Heart left ventricle (tissue), 16 donors: ENCODE measurements at places on chromosomes 4 and X. TPM values are rescaled to one million over a fixed set of nuclear protein-coding genes. Genes with fewer than 3 reads are reported as not detected.

AFF2 gene
- 0.01 TPM for polyA plus RNA-seq

CXCL10 gene
- polyA plus RNA-seq, result 0.34 TPM

MAGEA10 gene
- polyA plus RNA-seq, result not detected

FAM3A gene
- polyA plus RNA-seq, result 72.2 TPM

HSFX2 gene
- polyA plus RNA-seq, result 0.57 TPM

FGFBP2 gene
- 1.4 TPM for polyA plus RNA-seq

PAGE4 gene
- polyA plus RNA-seq, result not detected

ATP1B4 gene
- polyA plus RNA-seq, result not detected

NPY1R gene
- 0.39 TPM for polyA plus RNA-seq

RWDD4 gene
- 8.2 TPM for polyA plus RNA-seq

IQCM gene
- polyA plus RNA-seq, result not detected

CXCL8 gene
- polyA plus RNA-seq, result 0.42 TPM
